Stimulated activated CD4-positive, alpha-beta T cell treated with anti-CD3 and anti-CD28 coated beads, Interleukin-12 subunit alpha, Interleukin-12 subunit beta, amount 100 ng/mL, for 24 hours (primary cell): ENCODE measurements at places on chromosomes 12 and 14.

DNA sequence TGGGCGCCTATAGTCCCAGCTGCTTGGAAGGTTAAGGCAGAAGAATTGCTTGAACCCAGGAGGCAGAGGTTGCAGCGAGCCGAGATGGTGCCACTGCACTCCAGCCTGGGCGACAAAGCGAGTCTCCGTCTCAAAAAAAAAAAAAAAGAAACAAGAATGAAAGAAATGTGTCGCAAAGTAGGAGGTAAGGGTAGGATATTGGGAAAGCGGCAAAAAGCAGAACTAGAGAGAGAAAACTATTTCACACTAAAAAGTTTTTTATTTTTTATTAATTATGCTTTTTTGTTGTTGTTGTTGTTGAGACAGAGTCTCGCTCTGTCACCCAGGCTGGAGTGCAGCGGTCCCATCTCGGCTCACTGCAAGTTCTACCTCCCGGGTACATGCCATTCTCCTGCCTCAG is 17.7 kb downstream of the SBNO1 start:
- DNase-seq: no peak

- DNase-seq: no peak
These were observed 98.2 kb upstream of the GSC start for GRCh38 chr14:94867946-94868771.

DNA sequence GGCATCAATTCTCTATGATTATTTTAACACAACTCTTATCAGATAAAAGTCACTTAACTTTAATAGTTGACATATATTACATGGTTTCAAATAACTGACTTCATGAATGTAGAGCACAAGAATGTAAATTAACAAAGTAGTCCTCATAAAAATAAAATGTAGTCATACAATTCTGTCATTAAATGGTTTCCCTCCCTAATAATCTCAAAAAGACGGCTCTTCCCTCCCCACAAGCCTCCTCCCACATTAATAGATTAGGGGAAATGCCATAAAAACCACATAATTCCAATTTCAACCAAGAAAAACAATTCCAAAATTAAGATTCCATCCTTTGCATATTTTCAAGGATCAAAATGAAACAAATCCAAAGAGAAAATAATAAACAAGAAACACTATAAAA is 36.7 kb downstream of the SPTLC2 start:
- no peak for DNase-seq

- DNase-seq: no peak
These were observed 48.2 kb upstream of the PNMA1 start for GRCh38 chr14:73762375-73762822.

- DNase-seq: no peak
These were observed 448.2 kb downstream of the RGS6 start for GRCh38 chr14:72380456-72380855.

DNA sequence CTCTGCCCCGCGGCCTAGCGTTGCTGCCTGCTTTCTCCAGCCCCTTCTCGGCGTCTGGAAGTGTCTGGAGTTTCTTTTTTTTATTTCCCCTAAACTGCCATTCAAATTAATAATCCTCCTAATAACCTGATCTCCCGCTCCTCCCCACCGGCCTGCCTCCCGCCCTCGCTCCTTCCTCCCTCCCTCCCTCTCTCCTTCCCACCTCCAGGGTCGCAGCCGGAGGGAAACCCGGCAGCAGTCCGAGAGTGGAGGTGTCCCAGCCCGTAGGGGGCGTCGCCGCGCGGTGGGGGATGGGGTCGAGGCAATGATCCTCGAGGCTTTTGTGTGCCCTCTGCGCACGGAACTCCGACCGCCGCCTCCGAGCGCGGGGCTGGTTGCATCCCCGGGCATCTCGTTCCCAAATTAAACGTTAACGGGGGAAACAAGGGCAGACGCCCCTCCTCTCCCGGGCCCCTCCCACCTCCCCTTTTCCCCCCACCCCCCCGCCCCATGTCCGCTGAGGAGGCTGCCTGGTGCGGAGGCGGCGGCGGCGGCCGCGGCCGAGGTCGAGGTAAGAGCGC is 1.0 kb upstream of the SOCS2 start:
- DNase-seq: peak; percentile 50

DNA sequence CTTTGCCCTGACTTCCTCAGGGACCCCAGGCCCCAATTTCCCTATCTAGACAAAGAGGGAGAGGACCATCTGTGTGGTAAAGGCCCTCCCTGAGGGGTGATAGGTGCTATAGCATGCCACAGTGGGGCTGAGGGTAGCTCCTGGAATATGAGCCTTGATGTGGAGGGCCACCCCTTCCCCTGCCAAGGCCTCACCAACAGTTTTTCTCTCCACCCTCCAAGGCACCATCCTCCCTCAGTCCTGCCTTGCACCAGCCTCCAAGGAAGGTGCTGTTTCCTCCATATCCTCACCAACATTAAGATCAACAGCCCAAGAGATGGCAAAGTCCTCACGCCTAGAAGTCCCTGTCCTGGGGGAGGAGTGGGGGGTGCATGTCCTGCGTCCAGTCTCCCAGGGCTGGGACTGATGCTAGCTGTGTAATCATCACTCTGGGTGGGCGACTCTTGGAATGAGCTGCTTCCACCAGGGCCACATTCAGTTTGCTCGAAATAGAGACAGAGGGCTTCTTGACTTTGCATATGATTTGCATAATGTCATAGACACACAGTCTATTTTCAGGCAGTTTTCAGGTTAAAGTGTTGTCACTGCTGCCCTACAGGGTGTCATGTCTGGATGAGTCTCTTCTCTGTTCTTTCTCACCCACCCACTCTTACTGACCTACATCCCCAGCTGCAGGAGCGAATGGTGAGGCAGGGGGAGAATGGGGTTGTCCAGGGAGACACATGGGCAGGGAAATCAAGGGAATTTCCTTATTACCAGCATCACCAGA is 17.4 kb downstream of the ACVRL1 start:
- DNase-seq: no peak

GRCh38 chr12:118763234-118763633 is 218.1 kb upstream of the SRRM4 start:
- DNase-seq: no peak

DNA sequence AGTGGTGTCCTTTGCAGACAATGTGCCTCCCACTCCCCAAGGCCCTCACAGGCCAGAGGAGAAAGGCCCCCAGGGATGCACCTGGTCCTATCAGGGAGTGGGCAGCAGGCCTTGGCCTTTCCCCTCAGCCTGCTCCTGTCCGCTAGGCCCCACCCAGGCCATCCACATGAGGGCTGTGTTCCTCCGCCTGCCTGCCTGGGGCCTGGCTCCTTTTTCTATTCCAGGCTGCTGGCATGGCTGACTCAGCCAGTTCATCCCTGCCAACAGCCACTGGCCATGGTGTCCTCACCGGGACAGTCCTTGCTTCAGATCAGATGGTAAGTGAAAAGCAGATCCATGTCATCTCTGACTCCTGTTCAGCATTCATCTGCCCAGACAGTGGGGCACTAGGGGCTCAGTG is 13.4 kb downstream of the ISM2 start:
- DNase-seq: no peak

DNA sequence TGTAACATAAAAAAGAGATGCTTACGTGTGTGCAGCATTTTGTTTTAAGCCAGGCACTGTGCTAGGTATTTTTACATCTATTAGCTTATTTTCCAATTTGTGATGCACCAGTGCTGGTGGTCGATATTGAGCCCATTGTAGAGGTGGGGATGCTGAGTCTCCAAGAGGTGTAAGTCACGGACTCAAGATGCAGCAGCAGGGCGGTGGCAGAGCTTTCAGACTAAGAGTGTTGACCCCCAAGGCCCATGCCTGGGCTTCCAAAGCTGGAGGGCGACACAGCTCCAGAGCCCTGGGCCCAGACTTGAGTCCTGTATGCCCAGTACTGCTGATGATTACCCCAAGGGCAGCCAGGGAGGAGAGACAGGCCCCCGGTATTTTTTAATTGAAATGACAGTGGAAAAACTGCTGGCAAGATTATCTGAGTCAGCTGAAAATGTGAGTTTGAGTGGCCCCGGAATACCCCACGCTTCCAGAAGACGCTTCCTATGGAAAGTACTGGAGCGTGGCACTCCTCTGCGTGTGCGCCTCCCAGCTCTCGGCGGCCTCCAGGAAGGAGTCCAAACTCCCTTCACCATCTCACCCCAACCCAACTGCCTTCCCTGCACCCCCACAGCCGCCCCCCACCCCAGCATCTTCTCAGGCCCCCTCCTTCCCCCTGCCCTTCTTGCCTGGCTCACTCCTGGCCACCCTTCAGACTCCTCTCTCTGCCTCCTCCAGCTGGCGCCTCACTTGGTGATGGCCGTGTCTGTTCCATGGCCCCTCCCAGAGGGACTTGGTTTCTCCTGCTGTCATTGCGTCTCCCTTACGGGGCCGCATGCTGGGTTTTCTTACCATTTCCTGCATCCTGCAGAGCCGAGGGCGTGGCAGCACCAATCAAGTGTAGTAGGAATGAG is 40.7 kb downstream of the ELK3 start:
- DNase-seq: no peak

DNA sequence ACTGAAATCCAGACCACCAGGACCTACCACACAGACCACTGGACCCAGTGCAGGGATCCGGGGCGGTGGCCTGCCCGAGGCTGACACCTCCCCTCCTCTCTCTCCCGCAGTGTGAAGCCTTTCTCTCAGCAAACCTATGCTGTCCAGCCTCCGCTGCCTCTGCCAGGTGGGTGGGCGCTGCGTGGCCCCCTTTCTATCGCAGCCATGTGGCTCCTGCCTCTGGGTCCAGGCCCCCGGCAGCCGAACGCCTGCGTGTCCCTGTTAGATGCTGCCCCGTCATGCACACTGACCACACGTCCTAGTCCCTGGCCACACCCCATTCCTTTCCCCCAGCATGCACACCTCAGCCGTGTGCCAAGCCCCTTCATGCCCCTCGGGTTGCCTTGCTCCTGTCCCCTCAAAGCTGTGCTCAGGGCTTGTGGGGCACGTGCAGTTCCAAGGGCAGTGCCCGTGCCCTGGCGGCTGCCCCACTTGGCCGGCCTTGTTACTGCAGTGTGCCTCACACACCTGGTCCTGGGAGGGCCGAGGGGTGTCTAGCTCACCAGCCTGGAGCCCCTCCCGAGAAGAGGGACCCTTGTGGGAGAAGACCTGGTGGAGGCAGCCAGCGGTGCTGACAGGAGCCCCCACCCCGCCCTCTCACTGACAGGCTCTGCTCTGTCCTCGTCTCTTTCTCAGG is 58.0 kb upstream of the TSPAN9 start:
- no peak for DNase-seq

GRCh38 chr12:90611048-90611447 is 343.9 kb downstream of the CCER1 start:
- no peak for DNase-seq
